Activated CD8-positive, alpha-beta memory T cell treated with anti-CD3 and anti-CD28 coated beads for 1 hour (primary cell): ENCODE measurements at places on chromosomes 12 and 14.

DNA sequence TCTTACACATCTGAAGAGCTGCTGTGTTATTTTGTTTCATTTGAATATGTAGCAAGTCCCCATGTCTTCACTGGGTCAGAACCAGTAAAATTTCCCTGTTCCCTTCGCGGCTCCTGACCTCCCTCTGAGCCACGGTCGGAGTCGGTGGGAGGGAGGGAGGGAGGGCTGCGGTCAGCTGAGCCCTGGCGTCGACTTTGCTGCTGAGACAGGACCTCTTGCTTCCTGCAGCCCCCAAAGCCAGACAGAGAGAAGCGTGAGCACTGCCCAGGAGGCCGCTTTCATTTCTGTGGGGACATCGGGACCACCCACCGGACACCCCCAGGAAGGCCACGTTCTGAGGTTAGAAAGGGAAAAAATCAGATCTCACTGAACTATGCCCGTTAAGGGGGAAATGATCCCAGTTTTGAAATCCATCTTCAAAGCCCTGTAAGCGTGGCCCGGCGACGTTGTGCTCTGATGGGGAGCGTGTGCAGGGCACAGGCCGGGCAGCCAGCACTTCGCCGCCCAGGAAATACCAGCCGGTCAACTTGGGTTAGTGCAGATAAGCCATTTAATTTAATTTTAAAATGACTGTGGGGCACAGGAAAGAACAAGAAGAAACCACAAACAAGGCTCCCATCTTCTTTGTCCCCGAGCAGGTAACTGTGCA is 42.1 kb downstream of the NOC4L start:
- DNase-seq: no peak

DNA sequence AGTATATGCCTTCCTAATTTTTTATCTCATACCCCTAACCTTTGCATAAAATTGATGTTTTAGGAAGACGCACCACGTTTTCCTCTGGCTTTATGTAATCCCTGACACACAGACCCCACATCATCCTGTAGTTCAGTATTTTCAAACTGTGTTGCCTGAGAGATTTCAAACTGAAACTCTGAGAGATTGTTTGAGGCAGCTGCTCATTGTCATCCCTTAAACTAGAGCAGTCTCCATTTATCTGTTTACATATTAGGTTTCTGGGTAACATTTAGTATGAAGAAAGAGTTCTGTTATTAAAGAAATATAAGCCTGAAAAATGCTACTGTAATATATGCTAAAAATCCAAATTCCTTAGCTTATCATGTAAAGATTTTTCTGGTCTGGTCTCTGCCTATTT is 24.3 kb downstream of the MNAT1 start:
- no peak for DNase-seq

DNA sequence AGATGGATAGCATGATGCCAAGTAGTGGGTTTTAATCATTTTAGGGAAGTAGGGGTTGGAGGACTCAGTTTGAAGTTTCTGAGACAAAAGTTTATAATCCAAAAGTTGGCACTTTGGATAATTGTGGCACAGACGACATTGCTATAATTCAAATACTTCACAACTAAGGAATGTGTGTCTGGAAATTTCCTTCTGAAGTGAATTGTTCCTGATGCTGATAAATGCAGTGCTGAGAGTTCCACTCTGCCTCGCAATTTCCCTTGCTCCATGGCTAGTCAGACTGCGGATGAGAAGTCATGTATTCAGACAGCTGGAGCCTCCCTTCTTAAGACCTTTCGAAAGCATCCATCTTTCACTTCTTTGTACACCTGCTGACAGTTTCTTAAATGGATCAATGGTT is 393.3 kb upstream of the PRICKLE1 start:
- no peak for DNase-seq

GRCh38 chr12:56336361-56337167 is 2.1 kb upstream of the IL23A start:
- DNase-seq: no peak

GRCh38 chr14:34211732-34212131 is 250.3 kb downstream of the SPTSSA start:
- no peak for DNase-seq

DNA sequence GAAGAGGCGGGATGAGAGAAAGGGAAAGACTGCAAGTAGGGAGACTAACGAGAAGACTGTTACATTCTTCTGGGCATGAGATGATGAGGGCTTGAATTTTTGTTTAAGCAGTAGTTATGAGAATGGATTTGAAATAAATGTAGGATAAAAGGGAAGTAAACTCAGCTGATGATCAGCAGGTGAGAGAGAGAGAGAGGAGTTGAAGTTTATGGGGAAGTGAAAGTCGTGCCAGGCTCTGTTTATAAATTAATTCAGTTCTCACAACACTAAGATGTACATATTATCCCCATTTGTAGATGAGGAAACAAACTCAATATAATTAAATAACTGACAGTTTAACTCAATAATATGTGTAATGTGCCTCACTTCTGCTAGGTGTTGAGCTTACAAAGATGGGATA is 170.0 kb upstream of the RMST start:
- DNase-seq: no peak

- no peak for DNase-seq
These were observed 23.8 kb downstream of the RAB35 start for GRCh38 chr12:120092551-120093335.

DNA sequence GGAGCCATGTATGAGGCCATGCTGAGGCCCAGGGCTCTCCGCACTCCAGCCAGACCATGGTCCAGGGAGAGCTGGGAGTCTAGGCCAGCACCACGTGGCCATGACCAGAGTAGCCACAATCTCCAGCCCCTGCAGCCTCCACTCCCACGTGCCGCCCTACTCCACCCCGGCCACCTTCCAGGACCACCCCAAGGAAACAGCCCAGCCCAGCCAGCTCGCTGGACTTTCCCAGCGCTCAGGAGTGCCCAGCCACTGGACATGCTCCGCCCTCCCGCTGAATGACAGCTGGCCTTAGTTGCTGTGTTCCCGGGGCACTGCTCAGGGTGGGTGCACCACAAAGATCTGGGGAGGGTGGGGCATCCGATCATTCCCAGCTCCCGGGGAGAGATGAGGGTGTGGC is 2.1 kb upstream of the C14orf180 start:
- DNase-seq: no peak

DNA sequence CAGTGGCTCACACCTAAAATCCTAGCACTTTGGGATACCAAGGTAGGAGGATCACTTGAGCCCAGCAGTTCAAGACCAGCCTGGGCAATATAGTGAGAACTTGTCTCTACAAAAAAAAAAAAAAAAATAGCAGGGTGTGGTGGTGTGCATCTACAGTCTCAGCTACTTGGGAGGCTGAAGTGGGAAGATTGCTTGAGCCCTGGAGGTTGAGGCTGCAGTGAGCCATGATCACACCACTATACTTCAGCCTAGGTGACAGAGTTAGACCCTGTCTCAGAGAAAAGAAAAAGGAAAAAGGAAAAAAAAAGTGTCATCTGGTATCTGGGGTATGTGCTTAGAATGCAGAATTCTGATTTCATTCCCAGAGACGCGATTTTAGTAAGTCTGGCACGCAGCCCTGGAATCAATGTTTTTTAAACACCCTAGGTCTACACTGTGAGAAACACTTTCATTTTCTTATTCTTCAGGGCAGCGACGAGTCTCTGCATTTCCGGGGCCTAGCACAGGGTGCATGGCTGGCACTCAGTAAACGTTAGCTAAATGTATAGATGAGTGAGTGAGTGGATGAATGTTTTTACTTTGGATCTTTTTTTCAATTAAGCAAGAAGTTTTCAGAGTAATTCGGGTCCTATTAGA is 243.8 kb upstream of the PWP1 start:
- DNase-seq: no peak

GRCh38 chr12:8916154-8916553 is 1.8 kb downstream of the PHC1 start:
- DNase-seq: no peak

- DNase-seq: no peak
These were observed 114.8 kb downstream of the PLXNC1 start for GRCh38 chr12:94263011-94263811.

DNA sequence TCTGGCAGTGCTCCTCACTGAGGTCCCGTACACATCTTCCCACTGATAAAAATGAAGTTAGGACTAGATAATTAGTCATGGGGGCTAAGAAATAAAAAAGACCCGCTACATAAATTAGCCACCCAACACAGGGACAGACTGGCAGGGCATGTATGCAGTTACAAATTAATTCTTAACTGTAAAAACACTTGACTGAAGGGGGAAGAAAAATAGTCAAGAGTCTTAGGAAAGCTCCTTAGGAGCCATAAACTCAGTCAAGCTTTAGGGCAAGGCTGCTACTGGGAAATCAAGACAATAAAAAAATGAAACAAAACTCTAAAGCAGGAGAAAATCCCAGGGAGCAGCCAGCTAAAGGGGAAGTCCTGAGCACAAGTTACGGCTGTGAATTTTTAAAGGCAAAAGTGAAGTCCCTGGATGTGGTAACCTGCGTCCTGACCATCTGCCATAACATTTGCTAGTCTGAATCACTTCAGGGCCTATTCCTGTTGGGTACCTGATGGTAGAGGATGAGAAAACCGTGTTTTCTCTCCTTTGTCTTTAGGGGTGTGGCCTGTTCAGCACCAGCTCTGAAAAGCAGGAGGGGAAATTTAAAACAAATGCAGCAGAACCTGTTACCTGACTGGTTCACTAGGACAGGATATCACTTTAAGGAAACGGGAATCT is 7.5 kb upstream of the NPFF start:
- no peak for DNase-seq

DNA sequence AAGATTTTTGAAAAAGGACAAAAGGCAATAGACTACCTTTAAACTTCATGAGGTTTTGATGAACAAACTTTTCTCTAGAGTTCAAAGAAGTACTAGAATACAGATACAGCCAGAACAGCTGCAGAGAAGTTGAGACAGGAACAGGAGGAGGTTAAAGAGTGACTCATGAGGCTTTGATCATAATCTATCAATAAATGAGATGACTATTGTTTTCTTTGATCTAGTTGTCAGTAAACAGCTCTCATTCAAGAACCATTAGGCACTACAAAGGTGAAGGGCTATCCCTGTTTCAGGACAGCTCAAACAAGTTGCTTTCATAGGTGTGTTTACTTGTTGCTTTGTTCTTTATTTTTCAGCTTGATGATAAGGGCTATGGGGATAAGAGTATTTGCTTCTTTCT is 2.4 kb downstream of the WASHC3 start:
- DNase-seq: no peak

DNA sequence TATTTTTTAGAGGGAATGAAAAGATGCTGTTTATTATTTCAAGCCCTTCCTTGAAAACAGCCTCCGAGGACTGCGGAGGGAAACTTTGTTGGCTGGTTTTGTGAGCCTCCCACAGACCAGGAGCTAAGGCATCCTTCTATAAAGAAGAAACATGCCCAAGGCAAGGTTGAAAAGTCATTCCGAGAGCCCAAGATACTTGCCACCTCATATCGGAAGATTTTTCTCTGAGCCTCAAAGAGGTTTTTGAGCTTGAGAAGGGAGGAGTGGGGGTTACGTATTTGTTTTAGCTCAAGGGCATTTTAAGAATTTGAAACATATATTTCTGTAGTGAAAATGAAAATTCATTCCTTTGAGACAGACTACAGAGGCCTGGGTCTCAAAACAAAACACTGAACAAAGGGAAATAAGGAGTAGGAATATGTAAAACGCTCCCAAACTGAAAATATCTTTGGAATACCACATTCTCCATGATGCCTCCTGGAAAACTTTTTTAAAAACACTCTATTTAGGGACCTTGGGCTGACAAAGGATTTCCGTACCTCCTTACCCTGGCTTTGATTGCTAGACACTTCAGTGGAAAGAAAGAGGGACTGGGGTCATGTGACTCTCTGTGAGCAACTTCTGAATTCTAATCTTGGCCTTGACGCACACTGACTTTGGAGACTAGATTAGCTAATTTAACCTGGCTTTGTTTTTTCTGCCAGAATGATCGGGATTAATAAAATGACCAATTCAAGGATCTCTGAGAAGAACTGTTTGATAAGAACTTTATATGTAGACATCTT is 180.9 kb downstream of the SRGAP1 start:
- DNase-seq: no peak

GRCh38 chr14:36212577-36212976 is 36.1 kb upstream of the PTCSC3 start:
- no peak for DNase-seq

GRCh38 chr12:6443361-6443983 is 1.3 kb upstream of the CD27 start:
- no peak for DNase-seq

- DNase-seq: no peak
These were observed 34.4 kb upstream of the DLK1 start for GRCh38 chr14:100692256-100692655.

- no peak for DNase-seq
These were observed 624.8 kb upstream of the TMEM132C start for GRCh38 chr12:127642208-127642607.

DNA sequence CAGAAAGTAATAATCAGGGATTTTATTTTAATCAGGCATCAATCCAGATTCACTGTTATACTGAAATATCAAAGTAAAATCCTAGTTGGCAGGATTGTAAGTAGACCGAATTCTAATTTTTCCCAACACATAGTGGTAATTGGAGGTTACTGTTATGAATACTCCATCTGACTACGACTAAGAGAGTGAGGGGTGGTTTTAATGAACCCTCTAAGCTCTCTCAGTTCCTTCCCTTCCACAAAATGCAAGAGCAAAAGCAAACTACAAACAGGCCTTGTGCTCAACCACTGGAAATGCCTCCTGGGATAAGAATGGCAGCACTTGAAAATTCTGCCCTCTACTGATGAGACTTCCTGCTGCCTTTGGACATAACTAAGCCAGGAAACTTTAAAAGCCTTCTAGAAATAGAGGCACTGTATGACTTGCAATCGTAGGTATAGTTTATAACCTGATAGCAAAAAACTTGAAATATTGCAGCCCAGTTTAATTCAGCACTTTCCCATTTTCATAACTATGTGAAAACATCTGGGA is 184.8 kb downstream of the SLC16A7 start:
- no peak for DNase-seq

DNA sequence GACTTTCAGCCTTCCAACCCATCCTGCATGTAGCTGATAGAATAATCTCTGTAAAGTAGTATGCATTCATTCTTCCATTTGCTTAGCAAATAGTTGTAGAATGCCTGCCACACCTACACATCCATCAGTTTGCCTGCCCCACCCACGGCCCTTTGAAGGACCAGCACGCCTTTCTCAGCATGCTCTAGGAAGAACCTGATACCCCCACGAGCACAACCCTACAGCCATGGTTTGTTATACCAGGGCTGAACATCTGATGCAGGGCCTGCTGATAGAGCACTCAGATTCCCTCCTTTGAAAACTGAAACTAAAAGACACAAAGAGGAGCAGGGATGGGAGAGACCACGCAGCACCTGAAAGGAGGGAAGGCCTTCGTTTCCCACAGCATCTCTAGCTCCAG is 205.1 kb downstream of the ANO2 start:
- DNase-seq: no peak

DNA sequence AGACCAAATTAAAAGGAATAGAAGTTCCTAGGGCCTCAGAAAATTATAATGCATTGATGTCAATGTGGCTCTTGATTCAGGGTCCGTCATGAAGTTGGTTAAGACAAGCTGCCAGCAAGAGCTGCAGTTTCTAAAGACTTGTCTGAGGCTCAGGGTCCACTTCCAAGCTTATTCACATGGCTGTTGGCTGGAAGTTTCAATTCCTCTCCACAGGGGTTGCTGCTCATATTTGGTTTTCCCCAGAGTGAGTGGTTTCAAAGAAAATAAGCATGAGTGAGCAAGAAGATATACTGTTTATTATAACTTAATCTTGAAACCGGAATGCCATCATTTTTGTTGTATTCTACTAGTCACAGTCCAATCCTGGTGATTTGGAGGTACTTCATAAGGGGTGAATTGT is 1247.4 kb downstream of the LRFN5 start:
- DNase-seq: no peak

- DNase-seq: no peak
These were observed 23.5 kb downstream of the CCDC92 start for GRCh38 chr12:123948796-123949769.

- DNase-seq: no peak
These were observed 236.1 kb downstream of the C12orf50 start for GRCh38 chr12:87793131-87793530.
